Upper lobe of left lung (tissue), 6 donors: ENCODE measurements at places on chromosomes 6 and 20. TPM values are rescaled to one million over a fixed set of nuclear protein-coding genes. Genes with fewer than 3 reads are reported as not detected.

DNA sequence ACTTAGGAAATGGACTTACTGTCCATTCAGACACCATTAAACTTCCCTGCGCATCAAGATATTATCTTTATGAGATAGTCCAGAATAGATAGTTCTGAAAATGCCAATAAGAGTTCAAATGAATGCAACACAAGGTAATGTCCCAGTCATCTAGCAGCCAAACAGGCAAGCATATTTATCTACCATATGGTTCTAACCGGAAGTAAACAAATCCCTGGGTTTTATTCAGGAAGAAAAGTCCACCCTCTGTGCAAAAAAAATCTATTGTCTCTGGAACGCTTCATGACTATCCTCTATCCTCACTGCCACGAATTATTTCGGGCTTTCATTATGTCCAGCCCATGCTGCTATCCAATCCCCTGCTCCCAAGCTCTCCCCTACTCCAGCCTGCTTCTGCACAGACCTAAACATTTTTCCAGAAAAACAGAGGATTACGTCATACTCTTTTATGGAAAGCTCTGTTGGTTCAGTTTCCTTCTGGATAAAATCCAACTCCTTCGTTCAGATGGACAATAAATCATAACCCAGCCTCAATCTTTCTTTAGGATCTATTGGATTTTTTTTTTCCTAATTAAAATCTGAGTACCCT, 11.4 kb downstream of the PPIL6 start:
- DNase-seq = no peak

- peak; percentile 83 for DNase-seq
These were observed at the start of gene SERPINB6 for GRCh38 chr6:2971420-2972218. SERPINB6 (minus strand) TSS chr6:2971567; CDS start chr6:2959332, 12,235 bp downstream.

DNA sequence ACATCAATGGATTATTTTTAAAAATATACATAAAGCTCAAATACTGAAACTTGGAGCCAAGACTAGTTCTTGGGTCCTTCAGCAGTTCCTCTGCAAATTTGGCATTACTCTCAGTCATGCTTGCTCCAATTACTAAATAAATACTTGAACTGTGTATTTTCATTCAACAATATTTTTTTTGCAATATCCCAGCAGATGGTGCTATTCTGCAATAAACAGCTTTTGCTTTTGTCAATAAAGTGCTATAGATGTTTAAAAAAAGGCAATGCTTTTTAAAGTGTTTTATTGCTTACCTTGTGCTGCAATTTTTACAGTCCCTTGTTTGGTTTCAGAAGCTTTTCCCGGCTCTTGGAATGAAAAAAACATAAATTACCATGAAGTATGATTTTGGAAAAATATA, 243.4 kb downstream of the TRDN start:
- DNase-seq = no peak

DNA sequence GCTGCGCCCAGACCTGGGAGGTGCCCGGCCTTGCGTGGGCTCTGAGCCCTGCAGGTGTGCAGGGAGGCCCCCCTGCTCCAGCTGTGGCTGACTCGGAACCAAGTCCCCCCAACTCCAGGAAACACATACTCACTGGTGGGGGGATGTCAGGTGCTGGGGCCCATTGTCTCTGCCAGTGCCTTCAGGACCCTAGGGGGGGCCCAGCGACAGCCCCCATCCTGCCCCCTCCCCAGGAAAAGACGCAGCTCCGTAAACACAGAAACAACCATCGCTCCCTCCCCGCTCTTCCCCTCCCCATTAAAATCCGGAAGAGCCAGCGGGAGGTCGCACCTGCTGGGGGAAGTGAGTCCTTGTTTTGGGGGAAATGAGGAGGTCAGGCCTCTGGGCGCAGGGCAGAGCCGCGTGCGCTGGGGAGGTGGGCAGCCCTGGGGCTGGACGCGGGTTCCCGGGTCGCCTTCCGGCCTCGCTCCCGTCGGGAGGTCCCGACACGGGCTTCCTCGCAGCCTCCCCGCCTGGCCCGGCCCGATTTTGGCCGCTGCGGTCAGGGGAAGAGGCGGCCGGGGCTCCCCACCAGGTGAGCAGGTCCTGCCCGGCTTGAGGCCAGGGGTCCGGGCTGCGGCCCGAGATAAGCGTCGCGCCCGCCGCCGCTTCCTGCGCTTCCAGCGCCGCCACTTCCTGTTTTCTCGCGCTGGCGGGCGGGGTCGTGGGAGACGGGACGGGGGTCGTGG, 6.2 kb downstream of the C20orf204 start:
- DNase-seq = peak; percentile 89

DNA sequence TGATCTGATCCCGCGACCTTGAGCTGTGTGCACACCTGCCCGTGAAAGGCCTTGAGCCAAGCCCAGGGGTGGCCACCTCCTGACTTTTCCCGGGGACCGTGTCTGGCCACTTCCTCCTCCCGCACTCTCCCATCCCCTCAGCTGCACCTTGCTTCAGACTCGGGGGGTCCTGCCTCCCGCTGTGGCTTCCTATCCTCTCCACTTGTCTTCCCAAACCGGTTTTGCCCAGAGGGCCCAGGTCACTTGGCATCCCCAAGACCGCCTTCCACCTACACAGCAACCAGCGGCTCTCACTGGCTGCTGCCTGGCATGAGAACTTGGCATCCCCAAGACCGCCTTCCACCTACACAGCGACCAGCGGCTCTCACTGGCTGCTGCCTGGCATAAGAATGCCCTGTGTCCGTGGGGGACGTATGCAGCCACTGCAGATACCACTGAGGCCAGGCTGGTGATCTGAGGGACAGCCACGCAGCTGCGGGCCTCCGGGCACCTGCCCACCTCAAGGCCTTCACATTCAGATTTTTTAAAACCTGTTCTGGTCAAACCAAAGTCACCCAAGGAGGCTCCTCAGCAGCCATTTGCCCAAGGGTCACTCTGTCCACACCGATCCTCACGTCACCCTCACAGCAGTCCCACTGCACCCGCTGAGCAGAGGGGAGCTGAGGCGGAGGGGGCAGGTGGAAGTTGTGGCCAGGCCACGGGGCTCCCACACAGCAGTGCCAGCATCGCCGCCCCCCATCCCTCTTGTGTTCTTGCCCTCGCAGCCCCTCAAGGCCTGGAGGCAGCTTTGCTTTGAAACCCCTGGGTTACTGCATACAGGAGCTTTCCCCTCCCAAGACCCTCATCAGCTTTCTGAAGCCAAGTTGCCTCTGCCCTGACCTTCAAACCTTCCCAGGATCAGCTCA, 245.5 kb downstream of the TAF4 start:
- no peak for DNase-seq

The JAG1 gene
- total RNA-seq = 45.1 TPM

The CASP8AP2 gene
- 13.9 TPM for total RNA-seq
